ENCODE measurements at places on chromosomes 1 and 21.

GRCh38 chr1:110057963-110058518, 12.4 kb downstream of the ALX3 start:
- DNase-seq, result no peak

DNA sequence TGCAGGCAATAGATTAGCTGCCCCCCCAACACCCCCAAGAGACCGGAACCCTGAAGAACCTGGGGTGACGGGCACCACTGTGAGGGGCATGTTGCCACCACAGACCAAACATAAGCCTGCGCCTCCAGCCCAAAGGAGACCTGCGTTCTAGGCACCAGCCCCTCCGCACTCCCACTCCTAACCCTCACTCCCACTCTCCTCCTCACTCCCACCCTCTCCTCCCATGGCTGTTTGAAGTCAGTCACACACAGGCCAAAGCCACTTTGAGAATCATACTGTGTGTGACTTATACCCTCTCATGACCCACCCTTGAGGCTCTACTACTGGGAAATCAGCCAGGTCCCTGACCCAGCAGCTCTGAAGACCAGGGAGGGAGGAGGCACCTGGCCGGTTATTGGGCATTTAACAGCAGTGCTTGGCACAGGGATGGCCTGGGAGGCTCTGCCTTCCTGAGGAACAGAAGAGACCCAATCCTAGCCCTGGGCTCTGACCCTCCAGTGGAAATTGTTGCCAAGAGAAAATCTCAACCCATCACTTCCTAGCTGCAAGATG, 43.5 kb downstream of the FBXO2 start:
- DNase-seq, result no peak

DNA sequence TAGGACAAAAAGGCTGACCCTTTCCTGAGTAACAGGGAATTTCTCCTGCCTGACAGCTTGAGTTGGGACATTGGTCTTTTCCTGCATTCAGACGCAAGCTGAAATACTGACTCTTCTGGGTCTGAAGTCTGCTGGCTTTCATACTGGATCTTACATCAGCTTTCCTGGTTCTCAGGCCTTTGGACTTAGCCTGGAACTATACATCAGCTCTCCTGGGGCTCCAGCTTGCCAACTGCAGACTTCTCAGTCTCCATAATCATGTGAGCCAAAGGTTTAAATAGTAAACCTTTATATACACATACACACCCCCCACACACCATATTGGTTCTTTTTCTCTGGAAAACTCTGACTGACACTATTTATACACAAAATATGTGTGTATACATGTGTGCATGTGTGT, 59.0 kb upstream of the KCND3 start:
- DNase-seq, result no peak

- DNase-seq, result peak; percentile 88
Observed at GRCh38 chr1:110196917-110197765, 13.0 kb upstream of the KCNC4 start.

- peak; percentile 86 for DNase-seq
Observed at GRCh38 chr1:226945106-226945857, 5.2 kb downstream of the COQ8A start.

DNA sequence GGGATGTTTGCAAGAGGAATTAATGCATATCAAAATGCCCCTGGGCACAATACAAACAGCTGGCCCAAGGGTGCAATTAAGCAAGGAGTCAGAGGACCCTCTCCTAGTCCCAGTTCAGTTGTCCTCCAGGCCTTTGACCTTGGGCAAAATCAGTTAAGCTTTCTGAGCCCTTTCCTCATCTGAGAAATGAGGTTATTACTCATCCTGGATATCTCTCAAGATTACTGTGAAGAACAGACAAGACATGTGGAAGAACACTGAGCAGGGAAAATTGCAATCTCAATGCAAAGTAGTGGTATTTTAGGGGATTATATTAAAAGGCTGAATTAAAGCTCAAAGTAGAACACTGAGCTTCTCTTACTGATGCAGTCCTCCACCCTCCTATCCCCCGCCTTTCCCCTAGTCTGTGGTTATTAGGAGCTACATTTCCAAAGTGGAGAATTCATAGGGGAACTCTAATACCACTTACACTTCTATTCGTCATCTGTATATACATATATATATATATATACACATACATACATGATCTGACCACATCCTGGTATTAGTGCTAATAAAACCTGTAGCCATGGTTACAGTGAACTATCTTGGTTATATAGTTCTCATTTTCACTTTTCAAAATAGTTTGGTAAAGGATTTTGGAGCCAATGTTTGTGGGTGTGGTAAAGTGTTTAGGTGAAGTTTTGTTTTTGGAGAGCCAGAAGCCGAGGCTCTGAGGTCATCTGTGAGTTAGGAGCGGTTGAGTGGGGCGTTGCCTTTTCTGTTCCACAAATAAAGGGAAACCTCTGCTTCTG, 18.1 kb downstream of the KIAA0040 start:
- DNase-seq, result no peak

- DNase-seq, result no peak
Observed at GRCh38 chr21:43191521-43191920, 22.7 kb downstream of the CRYAA start.

DNA sequence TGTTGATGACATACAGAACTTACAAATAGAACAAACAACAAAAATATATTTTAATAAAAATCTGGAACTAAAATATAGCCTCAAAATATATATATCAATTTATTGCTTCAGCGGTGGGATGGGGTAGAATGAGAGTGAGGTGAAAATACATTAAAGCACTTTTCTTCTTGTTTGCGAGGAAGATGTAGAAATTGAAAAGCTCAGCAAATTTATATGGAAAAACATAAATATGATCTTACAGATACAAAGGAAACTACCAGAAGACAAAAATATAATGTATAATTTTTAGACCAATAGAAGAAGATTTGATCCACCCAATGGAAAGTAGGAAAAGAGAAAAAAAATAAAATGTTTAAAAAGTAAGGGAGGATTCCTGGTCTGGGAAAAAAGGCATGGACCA, 372.2 kb downstream of the DISC1 start:
- no peak for DNase-seq

DNA sequence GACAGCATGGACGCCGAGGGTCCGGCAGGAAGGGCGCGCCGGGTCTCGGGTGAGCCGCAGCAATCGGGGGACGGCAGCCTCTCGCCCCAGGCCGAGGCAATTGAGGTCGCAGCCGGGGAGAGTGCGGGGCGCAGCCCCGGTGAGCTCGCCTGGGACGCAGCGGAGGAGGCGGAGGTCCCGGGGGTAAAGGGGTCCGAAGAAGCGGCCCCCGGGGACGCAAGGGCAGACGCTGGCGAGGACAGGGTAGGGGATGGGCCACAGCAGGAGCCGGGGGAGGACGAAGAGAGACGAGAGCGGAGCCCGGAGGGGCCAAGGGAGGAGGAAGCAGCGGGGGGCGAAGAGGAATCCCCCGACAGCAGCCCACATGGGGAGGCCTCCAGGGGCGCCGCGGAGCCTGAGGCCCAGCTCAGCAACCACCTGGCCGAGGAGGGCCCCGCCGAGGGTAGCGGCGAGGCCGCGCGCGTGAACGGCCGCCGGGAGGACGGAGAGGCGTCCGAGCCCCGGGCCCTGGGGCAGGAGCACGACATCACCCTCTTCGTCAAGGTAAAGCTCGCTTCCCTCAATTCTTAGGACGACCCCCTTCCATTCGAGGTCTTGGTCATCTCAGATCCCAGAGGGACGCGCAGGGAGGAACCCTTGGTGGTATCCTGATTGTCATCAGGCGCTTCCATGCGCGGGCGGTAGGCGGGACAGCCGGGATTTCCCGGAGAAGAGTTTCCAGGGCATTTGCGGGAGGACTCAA, 1.6 kb downstream of the CLIC6 start:
- DNase-seq, result no peak

- no peak for DNase-seq
Observed at GRCh38 chr1:155003227-155003765, 694 bp downstream of the ZBTB7B start.

GRCh38 chr1:97929874-97930851, 9.3 kb upstream of the DPYD start:
- no peak for DNase-seq

GRCh38 chr1:104235141-104235540, 485.4 kb downstream of the AMY1C start:
- no peak for DNase-seq
